Renal cortical epithelial cell (primary cell): ENCODE measurements at places on chromosomes 4 and X.

DNA sequence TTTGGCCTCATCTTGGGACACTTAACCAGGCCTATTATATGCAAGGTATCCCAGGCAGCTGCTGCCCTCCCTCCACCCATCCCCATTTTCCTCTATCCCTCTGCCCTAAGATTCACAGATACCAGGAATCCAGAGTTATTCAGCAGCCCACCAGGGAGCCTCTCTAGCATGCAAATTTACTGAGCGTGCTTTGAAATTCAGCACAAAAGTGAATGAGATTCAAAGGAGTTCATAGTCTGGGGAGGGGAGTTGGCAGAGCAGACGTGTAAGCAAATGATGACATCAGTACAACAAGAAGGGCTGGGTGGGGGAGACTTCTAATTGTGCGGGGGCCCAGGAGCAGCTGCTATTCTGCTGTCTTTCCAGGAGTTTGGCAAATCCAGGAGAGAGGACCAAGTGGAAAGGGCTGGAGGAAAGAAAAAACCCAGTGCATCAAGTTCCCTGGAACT is 1.7 kb upstream of the MTM1 start:
- DNase-seq = no peak

- no peak for DNase-seq
These were observed 106.8 kb upstream of the NKX1-1 start for GRCh38 chr4:1512738-1513660.

GRCh38 chrX:43655151-43656004 is 721 bp upstream of the MAOA start:
- DNase-seq = peak; percentile 27

DNA sequence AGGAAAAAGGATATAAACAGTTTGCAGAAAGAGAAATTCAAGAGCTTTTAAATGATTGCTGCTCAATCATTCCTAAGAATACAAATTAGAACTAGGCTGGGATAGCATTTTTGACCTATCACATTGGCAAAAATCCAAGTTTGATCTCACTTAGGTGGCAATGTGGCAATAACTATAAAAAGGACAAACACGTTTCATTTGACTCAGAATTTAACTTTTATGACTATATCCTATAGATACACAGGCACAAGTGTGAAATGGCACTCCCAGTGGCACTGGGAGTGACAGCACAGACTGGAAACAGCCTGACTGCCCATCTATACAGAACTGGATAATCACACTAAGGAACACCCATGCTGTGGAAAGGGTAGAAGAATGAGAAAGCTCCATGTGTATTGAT is 11.1 kb downstream of the CENPU start:
- no peak for DNase-seq

- DNase-seq = no peak
These were observed 104.5 kb upstream of the QRFPR start for GRCh38 chr4:121485190-121485804.

GRCh38 chrX:74178536-74178935 is 125.4 kb upstream of the ZCCHC13 start:
- DNase-seq = peak; percentile 1

- DNase-seq = no peak
These were observed 639.0 kb downstream of the CENPC start for GRCh38 chr4:66906314-66906713.

DNA sequence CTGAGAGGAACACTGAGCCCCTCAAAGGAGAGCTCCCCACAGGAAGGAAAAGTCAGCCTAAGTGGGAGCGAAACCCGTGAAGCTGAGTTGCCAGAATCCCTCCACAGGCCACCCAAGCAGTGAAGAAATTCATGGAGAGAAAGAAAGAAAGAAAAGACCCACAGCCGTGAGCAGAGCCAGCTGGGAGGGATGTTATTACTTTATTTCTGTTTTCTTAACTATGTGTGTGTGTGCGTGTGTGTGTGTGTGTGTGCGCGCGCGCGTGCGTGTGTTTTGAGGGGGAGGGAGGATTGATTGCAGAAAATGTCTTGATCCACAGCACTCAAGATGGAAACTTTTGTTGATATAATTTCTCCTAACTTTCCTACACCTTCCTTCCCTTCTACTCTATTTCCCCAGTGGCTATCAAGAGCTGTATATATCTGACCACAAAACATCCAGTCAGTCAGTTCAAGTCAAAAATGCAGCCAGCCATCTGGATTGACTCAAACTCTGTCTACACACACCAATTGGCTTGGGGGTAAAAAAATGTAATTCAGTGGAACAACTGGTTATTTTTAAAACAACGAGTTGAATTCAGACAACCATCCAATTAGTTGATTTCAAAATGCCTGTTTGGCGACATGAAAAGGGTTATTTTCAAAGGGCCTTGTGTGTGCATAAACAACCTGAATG is 13.8 kb upstream of the GPC3 start:
- no peak for DNase-seq

- peak; percentile 85 for DNase-seq
These were observed 15.2 kb downstream of the GAB1 start for GRCh38 chr4:143351774-143352451.

- DNase-seq = no peak
These were observed 393.7 kb downstream of the GASK1B start for GRCh38 chr4:157779081-157779480.

- DNase-seq = peak; percentile 73
These were observed 26.3 kb downstream of the CXCL1 start for GRCh38 chr4:73895201-73896175.

GRCh38 chrX:39226251-39226650 is 425.0 kb downstream of the MID1IP1 start:
- no peak for DNase-seq

GRCh38 chrX:67734111-67734753 is 190.4 kb downstream of the AR start:
- DNase-seq = no peak

DNA sequence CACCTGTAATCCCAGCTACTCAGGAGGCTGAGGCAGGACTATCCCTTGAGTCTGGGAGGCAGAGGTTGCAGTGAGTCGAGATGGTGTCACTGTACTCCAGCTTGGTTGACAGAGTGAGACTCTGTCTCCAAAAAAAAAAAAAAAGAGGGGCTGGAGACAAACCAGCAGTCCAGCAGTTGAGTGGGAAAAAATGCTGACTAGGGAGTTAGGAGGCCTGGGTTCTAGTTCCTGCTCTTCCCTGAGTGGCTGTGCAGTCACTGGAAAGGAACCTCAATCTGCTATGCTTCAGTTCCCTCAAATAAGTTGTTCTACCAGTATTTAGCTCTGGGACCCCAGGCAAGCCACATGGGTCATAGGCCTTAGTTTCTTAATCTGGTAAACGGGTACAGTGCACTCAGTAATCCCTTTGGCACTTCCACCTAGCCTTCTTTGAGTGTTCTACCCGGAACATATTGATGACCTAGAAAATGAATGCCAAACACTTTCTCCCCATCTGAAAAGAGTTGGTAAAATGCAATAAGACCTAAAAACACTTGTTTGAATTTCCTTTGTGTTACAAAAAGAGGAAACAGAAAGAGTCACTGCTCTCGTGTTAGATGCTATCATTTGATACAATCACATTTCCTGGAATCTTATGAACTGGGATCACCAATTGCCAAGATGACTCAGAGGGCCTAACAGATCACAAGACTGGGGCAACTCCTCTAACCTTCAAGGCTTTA is 99.3 kb upstream of the EGFL6 start:
- DNase-seq = peak; percentile 74

DNA sequence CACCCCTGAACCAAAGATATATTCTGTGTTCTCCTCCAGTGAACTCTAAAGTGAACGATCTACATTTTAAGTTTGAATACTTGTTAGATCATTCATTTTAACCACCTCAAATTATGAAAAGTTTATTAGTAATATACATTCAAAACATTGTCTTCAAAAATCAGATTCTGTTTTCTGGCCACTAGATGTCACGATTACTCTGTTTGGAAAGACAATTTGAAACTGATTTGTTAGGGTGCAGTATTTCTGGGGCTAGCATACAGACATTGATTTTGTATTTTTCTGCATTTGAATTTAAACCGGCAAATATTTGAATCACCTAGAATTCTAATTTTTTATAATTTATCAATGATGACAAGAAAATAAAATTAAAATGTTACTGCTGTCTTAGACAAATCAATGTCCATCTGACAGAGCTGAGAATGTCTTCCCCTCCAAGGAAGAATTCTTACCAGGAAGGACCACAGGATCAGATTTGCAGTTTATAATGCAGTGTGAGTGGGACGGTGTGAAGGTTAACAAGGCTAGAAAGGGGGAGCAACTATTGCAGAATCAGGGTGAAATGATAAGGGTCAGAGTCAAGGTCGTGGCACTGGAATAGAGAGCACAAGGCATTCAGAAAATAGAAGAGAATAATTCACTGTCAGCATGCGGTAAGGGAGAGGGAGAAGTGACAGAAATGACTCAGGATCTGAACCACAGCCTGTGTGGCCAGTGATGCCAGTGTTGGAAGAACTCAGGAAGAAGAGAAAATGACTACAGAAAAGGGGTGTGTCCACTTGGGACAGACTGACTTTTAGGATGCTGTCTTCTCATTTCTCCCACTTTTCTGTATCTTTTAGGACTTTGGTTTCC is 91.6 kb downstream of the ANXA10 start:
- DNase-seq = peak; percentile 37

- DNase-seq = peak; percentile 97
These were observed 902.7 kb upstream of the EPHA5 start for GRCh38 chr4:66572949-66573348.

DNA sequence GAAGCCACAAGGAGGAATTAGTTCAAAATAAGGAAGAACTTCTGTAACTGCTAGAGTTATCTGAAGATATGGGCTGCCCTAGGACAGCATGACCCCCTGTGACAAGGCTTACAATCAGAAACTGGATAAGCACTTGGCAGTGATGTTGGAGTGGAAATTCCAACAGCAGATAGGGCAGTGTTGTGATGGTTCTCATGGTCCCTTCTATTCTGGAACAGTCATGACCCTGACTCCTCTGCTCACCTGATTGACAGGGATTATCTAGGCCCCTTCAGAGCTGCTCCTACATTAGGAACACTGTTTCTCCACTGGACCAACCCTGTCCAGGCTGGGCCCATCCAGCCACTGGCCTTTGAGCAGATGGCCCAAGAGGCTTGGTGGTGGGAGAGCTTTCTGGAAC is 17.9 kb downstream of the NALF2 start:
- no peak for DNase-seq

- DNase-seq = peak; percentile 62
These were observed 426 bp upstream of the XIAP start for GRCh38 chrX:123859409-123859845.

DNA sequence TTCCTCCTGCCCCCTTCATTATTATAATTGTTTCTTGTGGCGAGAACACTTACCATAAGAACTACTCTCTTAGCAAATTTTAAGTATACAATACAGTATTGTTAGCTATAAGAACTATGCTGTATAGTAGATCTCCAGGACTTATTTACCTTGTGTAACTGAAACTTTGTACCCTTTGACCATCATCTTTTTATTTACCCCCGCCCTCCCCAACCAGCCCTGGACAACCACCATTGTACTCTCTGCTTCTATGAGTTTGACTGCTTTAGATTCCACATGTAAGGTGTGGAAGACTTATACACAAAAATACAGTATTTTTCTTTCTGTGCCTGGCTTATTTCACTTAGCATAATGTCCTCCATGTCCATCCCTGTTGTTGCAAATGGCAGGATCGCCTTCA is 161.1 kb downstream of the PHF8 start:
- DNase-seq = no peak

DNA sequence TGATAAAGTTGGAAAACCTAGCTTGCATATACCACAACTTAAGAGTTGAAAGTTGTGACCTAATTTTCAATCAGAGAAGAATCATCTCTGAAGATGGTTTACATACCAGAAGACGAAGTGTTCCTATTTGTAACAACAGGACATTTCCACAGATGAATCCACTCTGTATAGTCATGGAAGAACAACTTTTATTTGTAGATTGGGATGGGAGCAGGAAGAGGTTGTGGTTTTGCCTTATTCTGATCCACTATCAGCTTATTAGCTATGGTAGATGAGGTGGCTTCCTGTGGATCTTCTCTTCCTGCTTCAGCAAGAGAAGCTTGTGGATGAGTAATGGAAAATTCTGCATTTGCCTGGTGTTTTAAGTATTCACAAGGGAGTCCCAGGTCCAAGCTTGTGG is 18.6 kb upstream of the SUPT20HL1 start:
- DNase-seq = peak; percentile 19

DNA sequence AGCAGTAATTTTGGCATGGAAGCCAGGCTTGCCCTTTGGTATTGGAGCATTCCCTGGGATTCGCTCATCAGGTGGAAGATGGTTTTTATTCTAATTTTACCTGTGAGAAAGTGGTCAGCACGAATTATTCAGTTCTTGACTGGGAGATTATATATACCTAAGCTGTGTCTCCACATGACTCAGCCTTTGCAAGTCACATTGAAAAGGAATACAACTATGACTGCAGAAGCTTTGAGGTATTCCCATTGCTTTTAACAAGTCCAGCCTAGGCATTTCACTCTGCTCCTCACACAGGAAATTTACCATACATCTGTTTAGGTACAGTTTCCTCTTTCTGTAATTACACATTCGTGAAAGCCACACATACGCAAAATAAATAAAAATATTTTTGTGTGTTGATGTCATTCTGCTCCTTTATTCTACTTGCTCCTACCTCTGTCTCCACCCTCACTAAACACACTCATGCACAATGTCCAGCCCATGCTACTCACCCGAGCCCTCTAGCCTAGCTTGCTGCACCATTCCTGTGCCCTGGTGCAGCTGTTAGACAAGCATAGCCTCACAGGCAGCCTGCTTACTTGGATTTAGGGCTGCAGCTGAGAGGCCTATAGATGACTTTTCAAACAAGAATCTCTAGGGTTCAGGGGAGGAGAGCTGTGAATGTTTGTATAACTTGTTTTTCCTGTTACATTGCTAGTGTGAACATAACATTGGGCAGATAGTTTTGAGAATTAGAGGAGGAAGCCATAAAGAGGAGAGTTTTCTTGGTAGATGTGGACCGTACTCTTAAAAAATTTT is 504.4 kb upstream of the FAT1 start:
- DNase-seq = peak; percentile 38

DNA sequence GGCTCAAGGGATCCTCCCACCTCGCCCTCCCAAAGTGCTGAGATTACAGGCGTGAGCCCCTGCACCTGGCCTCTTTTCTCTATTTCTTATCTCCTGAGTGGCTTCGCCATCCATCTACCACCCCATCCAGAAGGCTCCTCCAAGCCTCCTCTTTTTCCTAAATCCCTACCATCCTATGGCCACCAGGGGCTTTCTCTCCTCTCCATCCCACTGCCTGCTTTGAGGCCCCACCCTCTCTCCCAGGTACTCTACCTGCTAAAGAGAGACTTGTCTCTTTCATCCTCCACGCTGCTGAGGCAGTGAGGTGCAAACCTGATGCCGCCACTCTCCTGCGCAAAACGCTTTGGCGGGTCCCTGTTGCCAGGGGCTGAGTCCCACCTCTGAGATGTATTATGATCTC is 7.0 kb downstream of the RS1 start:
- no peak for DNase-seq

DNA sequence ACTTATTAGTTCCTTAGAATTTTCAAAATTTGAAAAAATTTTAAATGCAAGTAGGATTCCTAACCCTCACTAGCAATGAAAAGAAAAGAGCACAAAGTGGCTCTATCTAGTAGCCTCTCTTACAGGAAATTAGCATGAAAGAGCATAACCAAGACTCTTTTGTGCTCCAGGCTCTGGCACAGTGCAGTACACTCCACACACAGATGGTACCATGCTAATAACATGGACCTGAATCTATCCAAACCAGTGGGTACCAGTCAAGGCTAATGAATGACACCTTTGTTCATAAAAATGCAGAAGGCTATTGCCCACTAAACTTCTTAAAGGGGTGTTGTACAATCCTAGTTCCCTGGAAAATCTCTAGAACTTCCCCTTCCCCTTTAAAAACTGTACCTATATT is 119.0 kb downstream of the MANBA start:
- no peak for DNase-seq

- DNase-seq = no peak
These were observed 108.4 kb upstream of the FSTL5 start for GRCh38 chr4:162272215-162272614.

GRCh38 chrX:7067256-7067655 is 80.3 kb upstream of the STS start:
- no peak for DNase-seq
